ENCODE measurements at places on chromosomes 3 and 15.

DNA sequence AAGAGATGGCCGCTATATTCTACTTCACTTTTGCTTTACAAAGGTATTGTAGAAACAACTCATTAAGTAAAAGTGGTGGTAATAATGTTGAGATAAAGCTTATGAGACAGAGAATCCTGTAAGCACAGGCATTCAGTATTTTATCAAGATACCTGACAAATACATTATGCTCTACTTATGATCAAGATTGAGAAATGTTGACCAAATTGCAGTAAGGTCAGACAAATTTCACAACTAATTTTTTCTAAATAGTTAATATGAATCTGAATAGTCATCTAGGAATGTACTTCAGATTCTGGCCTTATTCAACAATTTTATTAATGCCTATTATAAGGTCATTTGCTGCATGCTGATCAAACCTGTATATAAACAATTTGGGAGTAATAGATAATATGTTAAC, 95.1 kb upstream of the MBNL1 start:
- DNase-seq = no peak

DNA sequence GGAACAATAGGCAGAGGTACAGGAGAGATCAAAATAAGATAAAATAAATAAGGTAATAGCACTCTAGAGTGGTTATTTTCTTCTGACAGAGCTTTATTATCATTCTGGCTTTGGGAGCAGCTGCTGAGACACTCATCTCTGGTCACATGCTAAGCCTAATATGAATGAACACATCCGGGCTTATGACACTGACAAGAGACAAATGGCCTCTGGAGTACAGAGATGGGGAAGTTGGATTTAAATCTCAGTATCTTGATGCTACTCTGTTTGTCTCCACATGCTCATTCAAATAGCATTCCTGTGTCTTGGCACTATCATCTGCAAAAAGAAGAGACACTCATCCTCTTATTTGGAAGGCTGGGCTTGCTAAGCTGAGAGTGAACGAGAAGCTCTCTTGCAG, 55.6 kb downstream of the TMEM45A start:
- DNase-seq = no peak

DNA sequence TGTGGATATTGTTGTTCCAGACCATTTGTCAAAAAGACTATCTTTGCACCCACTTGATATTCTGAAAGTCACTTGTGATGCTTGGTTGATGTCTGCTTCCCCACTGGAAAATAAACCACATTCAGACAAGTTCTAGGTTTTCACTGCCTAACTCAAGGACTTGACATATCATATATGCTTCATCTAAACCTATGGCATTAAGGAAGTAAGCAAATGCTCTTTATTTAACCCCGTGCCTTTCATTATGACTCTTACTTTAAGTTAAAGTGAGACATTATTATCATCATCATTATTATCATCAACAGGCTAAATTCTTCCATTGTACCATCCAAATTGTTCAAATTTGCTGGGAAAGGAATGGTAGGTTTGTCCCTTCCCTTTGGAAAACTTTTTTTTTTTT, 30.8 kb upstream of the C3orf80 start:
- DNase-seq = no peak

- DNase-seq = no peak
These were observed 247.8 kb upstream of the MCTP2 start for GRCh38 chr15:93983526-93983925.

DNA sequence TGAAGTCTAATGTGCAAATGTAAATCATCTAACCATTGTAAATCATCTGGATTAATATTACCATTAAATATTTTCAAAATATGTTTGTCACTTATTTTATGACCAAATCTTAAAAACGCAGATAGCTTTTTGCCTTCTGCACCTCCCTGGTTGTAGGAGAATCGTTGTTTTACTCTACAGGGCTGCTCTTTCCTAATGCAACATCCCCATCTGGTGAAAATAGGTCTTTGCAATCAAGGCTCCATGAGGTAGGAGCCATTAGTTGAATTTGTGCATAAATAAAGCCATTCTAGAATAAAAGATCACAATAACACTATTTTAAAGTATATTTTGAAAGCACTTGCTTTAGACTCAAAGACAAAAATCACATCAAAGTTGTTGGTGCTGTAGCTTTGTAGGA, 535.6 kb upstream of the AGTR1 start:
- no peak for DNase-seq

- peak; percentile 39 for DNase-seq
These were observed 650 bp downstream of the PYGO1 start for GRCh38 chr15:55587321-55588069.

DNA sequence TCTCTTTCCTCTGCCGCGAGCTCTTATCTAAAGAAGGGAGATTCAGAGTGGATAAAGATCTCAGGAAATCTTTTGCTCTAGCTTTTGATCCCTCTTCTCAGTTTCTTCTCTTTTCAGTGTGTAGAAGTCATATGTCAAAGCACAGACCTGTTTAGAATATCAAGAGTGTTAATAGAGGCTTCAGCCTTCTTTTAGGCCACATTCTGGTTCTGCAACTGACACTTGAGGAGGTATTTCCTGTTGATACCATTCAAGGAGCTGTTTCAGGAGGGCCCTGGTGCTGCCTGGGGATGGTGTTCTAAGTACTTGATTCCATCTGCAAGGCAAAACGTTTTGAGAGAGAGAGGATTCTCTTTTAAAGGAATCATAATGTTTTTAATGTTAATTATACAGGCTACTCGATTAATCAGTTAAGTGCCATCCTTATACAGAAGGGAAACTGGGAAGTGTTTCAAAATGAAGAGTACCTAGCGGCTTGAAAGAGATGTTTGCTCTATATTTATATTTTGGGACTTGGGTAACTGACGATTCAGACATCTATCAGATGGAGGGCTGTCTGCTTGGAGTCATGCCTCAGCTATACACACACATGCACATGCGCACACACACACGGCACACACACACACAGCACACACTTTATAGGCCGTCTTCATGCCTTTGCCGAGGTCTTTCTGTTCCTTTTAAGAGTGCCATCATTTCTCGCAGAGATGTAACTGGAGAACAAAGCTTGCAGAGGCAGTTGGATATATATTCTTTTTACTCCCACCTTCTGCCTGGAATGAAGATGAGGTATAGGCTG, 313.9 kb downstream of the PTPRG start:
- DNase-seq = no peak

- DNase-seq = no peak
These were observed 213.4 kb downstream of the ERC2 start for GRCh38 chr3:56254835-56255234.

GRCh38 chr3:132231633-132232032, 85.6 kb upstream of the ACP3 start:
- DNase-seq = no peak

DNA sequence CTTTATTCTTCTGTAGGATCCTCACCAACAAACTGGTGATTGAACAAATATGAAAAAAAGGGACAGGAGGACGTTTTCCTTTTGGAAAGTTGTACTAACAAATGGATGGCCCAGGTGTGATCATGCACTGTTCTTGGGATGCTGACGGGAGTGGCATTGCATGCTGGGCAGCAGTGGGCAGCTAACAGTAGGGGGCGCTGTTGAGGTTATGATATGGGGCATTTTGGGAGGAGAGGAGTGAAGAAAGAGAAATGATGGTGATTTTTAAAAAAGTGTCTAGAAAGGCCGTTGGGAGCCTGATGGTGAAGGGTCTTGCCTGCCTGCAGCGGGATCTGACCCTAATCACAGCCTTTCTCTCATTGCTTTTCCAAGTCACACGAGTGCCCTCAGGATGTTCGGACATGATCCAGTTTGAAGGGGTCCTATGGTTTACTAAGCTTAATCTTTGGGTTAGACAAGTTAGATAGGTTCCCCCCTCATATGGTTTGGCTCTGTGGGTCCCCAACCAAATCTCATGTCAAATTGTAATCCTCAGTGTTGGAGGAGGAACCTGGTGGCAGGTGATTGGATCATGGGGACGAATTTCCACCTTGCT, 46.2 kb upstream of the PRTG start:
- peak; percentile 85 for DNase-seq

- no peak for DNase-seq
These were observed 452.2 kb upstream of the TPRG1 start for GRCh38 chr3:188719545-188719944.

DNA sequence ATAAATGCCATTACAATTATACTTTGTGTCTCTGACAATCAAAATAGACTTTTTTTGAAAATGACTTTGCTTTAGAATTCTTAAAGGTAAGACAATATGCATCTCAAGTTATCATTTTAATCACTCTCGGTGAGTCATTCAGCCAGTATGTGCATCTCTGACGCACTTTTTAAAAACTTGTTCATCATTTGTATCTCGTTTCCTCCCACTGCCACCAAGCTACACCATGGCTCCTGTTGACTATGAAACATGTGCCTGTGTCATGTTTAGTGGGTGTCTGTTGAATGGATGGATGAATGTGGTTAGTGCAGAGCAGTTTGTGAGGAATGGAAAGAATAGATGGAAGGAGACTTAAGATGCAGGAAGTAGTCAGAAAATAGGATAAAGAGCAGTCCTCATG, 68.6 kb downstream of the ARPP21 start:
- DNase-seq = no peak

DNA sequence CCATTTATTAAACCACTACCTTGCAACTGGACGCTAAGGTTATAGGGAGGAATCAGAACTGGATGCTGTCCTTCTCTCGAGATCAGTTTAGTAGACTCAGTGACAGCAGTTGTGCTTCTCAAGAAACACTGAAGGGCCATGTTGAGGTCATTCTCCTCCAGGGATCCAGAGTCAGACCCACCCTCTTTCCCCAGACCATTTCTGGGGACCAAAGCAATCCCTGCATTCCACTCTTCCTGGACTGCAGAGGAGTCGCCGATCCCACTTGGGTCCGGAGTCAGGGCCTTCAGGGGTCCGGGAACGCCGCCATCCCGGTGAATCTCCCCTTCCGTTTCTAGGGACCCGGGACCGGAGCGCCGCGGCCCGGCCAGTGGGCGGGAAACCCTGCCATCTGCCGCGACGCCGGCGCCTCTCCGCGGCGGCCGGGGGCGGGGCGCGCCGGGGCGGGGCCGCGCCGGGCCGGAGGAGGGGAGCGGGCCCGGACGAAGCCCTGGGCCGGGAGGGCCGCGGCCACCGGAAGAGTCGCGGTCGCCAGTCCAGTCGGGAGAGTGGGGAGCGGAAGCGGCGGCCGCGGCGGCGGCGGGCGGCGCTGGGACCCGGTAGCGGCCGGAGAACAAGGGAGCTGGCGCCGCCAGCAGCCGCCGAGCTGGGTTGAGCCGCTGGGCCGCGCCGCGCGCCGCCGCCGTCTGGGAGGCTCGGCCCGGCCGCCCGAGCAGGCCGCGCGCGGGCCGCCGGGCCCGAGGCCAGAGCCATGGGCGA, at the start of gene DVL3:
Gene DVL3, plus strand, starts transcription at position 493 of the 759 bp plus-strand sequence. Its CDS starts 259 bp downstream, at position 752.
- DNase-seq = peak; percentile 56

DNA sequence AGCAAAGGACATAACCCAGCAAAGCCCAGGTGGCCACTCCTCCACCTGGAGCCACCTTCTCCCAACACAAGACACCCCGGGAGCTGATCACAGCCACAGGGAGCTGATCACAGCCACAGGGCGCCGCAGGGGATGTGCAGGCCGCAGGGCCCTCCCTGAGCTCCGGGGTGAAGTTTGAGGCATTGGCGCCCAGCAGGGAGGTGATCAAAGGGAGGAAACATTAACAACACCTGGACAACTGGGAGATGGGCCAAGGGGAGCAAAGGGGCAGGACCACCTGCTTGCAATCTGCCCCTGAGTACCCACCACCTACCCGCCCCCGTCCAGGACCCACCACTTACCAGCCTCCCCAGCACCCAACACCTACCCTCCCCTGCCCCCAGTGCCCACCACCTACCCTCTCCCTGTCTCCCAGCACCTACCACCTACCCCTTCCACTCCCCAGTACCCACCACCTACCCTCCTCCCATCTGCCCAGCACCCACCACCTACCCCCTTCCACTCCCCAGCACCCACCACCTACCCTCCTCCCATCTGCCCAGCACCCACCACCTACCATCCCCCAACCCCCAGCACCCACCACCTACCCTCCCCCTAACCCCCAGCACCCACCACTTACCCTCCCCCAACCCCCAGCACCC, 2.4 kb downstream of the UROC1 start:
- DNase-seq = no peak

- DNase-seq = no peak
These were observed 51.6 kb downstream of the CHDH start for GRCh38 chr3:53794597-53794996.

DNA sequence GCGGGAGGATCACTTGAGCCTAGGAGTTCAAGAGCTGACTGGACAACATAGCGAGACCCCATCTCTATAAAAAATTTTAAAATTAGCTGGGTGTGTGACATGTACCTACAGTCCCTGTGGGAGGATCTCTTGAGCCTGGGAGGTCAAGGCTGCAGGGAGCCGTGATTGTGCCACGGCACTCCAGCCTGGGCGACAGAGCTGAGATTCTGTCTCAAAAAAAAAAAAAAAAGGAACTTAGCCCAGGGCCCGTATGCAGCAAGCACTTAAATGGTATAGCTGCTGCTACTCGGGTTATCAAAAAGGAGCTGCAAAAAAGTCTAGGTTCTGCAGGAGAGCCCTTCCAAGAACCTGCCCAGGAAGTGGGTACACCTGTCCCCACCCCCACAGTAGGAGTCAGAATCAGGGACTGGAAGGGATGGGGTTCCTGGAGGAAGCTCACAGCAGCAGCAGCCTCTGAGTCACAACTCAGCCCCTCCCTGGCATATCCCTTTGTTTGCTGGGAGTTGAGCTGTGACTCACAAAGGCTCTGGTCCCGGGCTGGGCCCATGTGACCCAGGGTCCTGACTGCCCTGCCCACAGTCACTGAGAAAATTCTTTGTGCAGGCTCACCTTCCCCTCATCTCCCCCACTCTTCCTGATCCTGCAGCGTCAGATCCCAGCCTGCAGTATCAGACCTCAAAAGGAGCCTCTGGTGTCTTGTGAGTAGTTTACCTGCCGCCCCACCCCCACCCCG, at the start of gene SPATA12:
Gene SPATA12, plus strand, starts transcription at position 576 of the 733 bp plus-strand sequence. CDS start 13,031 bp downstream, outside the sequence.
- no peak for DNase-seq

GRCh38 chr15:87032295-87032694, 952.6 kb downstream of the AGBL1 start:
- no peak for DNase-seq
